CD4-positive, alpha-beta T cell treated with Interleukin-6 for 4 hours (primary cell): ENCODE measurements at places on chromosomes 2 and 18.

DNA sequence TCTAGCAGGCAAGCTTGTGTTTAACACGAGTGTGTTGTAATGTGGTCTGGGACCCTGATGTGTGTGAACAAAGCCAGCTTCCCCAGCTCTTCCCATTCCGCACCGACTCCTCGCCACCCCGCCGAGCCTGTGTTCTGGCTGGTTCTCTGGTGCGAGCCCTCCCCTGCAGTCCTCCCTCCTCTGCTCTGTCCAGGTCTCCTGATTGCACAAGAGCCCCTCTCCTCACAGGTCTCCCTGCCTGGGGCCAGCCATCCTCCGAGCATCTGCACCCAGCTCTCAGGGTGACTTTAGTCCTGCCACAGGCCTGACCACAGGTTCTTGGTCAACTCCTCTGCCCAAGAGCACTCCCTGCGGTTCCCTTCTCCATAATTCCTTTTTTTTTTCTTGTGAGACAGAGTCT lies 13.2 kb downstream of the SLC66A3 start:
- DNase-seq, result no peak

- no peak for DNase-seq
Measured at GRCh38 chr2:61617610-61618009, 79.5 kb upstream of the XPO1 start.

DNA sequence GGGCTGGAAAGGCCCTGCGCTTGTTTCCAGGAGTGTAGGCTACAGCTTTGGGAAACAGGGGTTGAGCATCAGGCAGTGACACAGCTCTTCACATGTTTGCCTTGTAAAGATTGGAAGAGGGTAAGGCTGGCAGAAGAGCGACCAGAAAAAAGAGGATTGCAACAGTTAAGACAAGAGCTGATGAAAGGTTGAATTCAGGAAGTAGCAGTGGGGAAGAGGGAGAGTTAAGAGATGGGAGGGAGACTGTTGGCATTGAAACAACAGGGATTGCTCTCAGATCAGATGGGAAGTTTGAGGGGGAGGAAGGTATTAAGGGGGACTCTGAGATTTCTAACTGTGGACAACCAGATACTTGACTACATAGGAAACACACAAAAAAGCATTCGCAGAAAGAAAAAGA lies 96.9 kb downstream of the CTAGE1 start:
- DNase-seq, result no peak

DNA sequence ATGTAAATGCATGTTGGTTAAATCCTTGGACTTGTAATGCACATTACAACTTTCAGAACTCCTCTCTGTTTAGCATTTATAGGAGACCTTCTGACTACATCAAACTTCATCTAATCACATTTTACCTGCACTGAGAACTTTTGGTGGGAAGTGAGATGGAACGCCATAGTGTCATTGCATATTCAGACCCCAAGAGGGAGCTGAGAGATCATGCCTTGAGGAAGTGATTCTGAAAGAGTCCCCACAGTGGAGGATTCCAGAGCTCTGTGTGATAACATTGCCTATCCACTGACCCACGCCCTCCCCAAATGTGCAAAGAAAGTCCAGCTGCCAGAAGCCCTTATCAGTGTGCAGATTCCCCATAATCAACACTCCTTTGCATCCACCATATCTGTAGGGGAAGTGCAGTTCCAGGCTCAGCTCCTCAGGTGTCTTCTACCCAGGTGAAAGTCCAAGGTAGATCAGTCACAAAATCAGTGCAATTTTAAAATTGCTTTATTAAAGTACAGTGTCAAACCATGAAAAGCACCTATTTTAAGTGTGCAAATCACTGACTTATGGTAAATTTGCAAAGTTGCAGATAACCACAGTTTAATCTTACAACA lies 212.4 kb downstream of the RPIA start:
- no peak for DNase-seq

GRCh38 chr2:238159071-238159539 lies 335 bp downstream of the ERFE start:
- peak; percentile 16 for DNase-seq

- DNase-seq, result no peak
Measured at GRCh38 chr2:56806924-56807323, 623.1 kb downstream of the CCDC85A start.

DNA sequence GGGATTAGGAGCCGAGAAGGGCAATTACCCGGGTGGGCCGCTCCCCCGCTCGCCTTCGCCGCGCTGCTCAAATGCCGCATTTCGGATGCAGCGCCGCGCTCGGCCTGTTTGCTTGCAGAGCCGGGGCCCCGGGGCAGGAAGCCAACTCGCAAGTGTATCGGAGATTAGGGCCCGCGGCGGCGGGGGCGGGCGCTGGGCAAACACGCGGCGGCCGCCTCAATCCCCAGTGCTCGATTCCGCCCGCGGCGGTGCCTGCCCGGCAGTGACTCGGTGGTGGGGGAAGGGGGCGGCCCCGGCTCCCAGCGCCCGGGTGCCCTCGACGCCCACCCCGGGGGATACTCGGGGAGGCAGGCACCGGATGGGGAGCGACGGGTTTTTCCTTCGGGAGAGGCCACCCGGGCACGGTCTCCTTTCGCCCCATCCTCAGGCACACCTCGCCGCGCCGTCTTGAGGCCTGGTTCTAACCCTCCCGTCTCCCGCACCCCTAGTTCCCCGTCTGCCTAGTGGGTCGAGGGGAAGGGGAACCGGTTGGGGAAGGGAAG lies 26.6 kb upstream of the NOTO start:
- peak; percentile 83 for DNase-seq

- DNase-seq, result no peak
Measured at GRCh38 chr18:35220424-35220823, 20.4 kb upstream of the ZNF397 start.

DNA sequence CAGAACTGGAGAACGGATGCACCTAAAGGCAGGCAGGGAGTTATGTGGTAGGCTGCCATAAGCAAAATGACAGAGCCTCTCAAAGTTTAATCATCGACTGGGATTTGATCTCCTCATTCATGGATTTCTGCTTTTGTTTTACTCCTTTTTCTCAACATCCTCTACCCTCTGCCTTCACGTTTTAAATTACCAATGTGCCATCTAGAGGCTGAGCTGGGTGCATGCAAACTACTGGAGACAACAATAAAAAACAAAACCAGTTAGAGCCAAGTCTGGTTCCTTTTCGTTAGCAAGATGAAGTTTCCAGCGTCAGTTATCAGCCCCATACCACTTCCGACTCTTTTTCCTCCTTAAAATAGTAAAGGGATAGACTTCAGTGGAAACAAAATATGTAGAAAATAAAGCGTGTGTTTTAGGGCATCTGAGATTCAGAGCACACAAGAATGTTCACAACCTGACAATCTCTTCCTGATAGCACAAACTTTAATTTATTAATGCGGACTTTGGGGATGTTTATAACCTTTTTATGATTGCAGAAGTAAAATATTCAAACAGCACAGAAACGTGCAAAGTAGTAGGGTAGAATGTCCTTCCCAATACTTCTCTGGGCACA lies 117.0 kb downstream of the LAMA1 start:
- no peak for DNase-seq

DNA sequence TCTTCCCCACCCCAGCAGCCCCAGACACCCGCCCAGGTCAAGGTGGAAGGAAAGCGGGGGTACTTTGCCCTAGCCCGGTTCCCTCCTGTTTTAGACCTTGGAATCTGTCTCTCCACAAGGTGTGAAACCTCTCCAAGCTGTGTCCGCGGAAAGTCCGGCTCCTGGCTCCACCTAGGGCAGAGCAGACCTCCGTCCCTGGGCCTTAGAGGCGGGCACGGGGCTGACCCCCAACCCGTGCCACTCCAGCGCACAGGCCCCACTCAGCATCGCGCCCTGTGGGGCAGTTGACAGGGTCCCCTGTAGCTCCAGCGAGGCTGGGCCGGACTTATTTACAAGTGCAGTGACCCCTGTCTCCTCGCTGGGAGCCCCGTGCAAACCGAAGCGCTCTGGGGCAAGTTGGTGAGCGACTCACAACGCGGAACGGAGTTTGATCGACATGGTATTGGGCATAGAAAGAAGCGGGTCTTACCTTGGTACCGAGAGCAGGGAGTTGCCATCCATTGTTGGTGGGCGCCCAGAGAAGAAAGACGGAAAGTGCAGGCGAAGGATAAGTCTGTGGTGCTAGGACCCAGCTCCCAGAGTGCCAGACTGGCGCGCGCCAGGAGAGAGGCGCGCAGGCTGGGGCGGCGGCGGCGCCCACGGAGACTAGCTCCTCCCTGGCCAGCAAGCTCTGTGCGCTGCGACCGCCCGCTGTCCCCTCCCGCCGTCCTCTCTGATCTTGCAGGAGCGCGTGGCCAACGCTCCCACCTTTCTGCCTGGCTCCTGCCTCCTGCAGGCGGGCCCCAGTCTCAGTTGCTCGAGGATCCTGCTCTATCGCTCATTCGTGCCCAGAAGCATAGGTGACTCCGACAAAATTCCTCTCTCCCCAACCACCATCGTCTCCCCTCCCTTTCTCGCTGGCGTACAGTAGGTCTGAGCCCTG lies at the start of gene SPHKAP:
Gene SPHKAP, minus strand, starts transcription at position 590 of the 922 bp plus-strand sequence. Its CDS starts 89 bp downstream, at position 501.
- DNase-seq, result no peak

GRCh38 chr18:75210274-75211001 lies at the start of gene TSHZ1:
TSS of gene TSHZ1 (plus strand) at chr18:75210797. CDS start at chr18:75211877, 1,080 bp downstream.
- DNase-seq, result peak; percentile 70

DNA sequence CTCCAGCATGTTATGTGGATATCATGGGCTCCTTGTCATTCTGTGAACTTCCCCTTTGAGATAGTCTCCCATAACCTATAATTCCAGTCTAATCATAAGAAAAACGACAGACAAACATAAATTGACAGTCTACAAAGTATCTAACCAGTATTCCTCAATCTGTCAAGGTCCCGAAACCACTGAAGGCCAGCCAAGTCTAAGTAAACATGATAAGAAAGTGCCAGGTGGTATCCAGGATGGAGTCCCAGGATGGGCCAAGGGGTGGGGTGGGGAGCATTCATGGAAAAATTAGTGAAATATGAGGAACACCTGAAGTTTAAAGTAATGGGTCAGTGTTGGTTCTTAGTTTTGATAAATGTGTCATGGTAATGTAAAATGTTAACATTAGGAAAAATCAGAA lies 355.5 kb downstream of the DPP10 start:
- DNase-seq, result no peak

GRCh38 chr2:15750433-15750814 lies 158.8 kb downstream of the DDX1 start:
- no peak for DNase-seq

DNA sequence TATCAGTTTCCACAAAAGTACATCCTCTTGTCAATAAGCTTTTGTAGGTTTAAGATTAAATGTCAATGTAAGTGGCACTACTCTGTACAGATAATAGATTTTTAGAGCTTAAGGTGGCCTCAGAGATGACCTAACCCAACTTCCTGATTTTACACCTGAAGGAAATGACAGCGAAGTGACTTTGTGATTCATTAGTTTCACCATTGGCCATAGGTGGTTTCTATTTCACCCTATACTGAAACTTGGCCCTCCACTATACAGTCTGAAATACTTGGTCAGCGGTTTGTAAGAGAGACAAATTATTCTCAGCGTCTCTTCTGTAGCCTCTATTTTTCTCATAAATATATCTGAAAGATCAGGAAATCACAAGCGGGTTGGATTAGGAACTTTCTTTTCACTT lies 330.4 kb upstream of the FAM98A start:
- DNase-seq, result no peak

- DNase-seq, result no peak
Measured at GRCh38 chr18:77102259-77103040, 30.1 kb downstream of the MBP start.

DNA sequence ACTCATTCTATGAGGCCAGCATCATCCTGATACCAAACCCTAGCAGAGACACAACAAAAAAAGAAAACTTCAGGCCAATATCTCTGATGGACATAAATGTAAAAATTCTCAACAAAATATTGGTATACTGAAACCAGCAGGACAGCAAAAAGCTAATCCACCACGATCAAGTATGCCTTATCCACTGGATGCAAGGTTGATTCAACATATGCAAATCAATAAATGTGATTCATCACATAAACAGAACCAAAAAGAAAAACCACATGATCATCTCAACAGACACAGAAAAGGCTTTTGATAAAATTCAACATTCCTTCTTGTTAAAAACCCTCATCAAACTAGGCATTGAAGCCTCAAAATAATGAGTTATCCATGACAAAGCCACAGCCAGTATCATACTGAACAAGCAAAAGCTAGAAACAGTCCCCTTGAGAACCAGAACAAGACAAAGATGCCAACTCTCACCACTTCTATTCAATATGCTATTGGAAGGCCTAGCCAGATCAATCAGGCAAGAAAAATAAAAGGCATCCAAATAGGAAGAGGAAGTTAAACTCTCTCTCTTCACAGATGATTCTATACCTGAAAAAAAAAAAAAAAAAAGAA lies 45.3 kb downstream of the RTTN start:
- no peak for DNase-seq

GRCh38 chr18:79698668-79699335 lies 19.2 kb downstream of the CTDP1 start:
- no peak for DNase-seq

DNA sequence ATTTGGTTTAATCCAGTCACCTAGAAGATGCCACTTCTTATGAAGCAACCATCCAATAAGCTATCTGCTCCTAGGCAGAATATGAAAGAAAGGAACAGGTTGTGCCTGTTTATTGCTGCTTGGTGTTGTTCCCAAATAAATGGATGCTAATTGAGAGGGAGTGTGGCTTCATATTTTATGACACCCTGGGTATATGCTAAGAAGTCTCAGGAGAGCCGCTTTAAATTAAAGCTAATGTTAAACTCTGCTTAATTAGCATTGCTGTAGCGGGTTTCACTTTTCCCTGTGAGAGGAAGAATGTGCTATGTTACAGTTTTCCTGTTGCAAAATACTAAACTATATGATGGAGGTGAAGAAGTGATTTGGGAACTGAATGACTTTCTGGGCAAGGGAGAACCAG lies 48.7 kb upstream of the TANK start:
- no peak for DNase-seq

DNA sequence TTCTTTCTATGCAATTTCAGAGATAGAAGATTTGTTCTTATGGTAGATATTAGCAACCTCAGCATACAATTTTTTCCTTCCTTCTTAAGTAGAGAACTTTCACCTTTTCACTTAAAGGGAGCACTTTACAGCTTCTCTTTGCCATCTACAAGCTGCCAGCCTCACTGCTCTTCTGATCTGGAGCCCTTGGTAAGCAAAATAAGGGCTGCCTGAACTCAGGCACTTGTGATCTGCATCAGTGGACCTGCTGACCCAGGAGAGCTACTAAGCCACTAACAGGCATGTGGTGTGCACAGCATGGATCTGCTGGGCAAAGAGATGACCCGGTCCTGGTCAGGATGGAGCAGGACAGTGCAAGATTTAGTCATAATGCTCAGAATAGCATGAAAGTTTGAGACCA lies 80.8 kb upstream of the SNTG2 start:
- DNase-seq, result no peak

DNA sequence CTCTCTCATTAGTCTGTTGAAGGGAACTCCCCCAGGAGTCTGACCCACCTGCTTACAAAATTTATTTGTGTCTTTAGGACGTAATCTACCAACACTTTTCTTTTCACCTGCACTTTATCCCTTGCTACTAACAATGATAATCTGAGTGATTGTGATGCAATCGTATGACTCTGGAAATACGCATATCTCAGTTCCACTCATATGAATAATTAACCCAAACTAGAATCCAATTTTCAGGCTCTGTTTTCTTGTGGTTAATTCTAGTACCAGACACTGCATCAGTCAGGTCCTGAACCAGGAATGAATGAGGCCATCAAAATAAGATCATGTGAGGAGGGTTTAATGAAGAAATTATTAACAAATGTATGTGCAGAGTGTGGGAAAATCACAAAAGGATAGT lies 158.4 kb upstream of the SRD5A2 start:
- DNase-seq, result no peak

GRCh38 chr2:190455358-190456095 lies 47.4 kb downstream of the MFSD6 start:
- DNase-seq, result no peak

- DNase-seq, result no peak
Measured at GRCh38 chr2:24592441-24593100, 101.5 kb downstream of the NCOA1 start.

- no peak for DNase-seq
Measured at GRCh38 chr2:170084820-170085491, 93.0 kb upstream of the MYO3B start.
